ENCODE measurements at places on chromosomes 12 and 14.

DNA sequence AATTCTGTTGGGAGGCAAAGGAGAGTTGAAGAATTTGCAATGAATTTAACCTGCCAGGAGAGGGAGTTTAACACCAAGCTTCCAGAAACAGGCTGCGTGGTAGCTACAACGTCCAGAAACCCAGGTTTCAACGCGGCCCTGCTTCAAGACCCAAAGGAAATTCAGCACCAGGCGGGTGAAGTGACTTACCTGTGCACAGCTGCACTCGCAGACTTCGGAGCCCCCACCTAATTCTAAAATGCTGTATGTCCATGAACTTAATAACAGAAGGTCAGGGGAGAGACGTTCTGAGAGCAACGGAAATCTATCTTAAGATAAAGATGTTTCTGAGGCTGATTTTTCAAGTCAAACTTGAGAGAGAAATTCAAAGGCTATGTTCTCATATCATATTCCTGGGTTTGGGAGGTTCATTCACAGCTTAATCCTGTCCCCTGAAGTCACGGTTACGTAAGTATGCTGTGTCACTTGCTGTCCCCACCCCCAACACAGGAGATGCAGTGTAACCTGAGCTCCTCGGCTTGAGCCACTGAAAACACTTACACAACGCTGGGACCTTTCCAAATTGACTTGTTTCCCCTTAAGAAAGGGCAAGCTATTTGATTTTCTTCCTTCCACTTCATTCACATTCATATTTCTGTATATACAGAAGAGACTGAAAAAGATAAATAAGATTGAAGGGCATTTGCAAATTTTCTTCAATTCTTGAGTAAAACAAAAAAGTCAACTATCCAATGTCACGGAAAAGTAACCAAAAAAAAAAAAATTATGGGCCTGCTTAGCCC lies 22.7 kb downstream of the CLIP1 start:
- DNase-seq = no peak

- DNase-seq = peak; percentile 84
These were observed 5.5 kb downstream of the BCL11B start for GRCh38 chr14:99266181-99267178.

- DNase-seq = no peak
These were observed 4.8 kb downstream of the FAM222A start for GRCh38 chr12:109718390-109718789.

- no peak for DNase-seq
These were observed 80.8 kb downstream of the BHLHE41 start for GRCh38 chr12:26044007-26044394.

DNA sequence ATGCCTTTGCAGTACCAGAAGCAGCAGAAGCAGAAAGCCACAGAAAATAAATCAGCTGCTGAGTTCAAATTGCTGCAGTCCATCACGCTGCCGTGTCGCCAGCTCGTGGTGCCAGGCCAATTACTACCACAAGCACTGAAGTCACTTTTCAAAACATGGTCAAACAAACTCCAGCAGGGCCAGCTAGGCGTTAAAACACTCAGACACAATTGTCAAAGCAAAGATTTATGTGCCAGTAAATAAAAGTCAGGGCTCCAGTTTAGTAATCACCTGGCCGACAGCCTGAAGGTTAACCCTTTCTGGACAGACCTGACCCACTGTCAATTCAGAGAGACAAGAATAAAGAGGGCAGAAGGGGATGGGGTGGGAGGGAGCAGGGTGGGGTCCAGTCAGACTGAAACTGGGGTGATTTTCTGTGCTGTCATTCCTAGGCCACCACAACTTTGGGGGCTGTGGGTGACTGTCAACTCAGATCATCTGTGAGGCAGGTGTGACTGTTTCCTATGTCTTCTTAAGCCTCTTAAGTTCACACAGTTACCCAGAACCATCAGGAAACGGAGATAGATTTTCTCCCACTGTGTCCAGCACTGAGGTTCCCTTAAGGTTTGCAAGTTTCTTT lies 109.8 kb upstream of the FUT8 start:
- DNase-seq = no peak

DNA sequence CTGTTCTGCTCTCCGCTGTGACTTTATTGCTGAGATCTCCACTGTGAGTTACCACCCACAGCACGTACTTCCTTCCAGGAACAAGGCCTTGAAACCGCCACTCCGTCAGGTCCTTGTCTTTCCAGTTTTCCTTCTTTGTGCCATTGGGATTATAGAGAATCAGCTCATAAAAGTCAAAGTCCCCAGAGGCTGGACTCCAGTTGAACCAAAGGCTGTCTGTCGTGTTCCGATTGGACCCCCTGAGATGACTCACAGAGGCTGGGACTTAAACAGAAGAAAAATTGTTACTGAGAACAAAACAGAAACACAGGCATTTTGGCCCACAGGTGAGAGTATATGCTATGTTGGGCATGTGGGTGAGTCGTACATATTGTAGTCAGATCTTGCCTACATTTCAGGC lies 76.6 kb downstream of the PTPRB start:
- DNase-seq = no peak

DNA sequence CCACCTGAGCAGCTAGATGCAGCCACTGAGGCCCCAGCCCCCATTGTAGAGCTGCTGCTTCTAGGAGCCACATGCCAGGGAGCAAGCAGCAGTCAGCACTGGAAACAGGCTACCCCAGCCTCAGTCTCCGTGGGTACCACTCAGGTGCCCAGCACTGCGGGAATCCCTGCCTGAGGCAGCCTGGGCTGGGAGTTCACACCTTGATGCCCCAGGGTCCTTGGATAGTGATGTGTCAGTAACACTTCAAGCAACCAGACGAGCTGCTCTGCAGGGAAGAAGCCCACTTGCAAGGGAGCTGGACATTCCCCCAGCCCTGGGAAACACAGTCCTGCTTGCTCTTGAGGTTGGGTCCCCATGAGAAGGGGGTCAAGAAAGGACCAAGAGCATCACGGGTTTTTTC lies 90.7 kb downstream of the ZFP36L1 start:
- no peak for DNase-seq

- DNase-seq = no peak
These were observed 103.7 kb downstream of the ERC1 start for GRCh38 chr12:1094714-1095113.

GRCh38 chr12:80222261-80222660 lies 122.9 kb downstream of the OTOGL start:
- DNase-seq = no peak

DNA sequence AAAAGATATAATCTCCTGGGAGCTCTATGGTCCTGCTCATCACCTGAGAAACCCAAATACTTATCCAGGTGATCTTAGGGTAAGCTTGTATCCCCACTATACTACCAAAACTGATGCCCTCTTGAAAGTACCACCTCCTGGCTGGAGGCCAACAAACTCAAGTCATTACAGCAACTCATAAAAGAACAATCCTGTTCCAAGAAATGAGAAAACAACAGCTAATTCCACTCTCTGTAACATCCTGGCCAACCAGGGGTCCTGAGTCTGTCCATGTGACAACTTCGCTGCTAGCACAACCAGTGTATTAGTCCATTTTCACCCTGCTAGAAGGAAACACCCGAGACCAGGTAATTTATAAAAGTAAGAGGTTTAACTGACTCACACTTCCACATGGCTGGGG lies 190.0 kb upstream of the BMP4 start:
- DNase-seq = no peak

DNA sequence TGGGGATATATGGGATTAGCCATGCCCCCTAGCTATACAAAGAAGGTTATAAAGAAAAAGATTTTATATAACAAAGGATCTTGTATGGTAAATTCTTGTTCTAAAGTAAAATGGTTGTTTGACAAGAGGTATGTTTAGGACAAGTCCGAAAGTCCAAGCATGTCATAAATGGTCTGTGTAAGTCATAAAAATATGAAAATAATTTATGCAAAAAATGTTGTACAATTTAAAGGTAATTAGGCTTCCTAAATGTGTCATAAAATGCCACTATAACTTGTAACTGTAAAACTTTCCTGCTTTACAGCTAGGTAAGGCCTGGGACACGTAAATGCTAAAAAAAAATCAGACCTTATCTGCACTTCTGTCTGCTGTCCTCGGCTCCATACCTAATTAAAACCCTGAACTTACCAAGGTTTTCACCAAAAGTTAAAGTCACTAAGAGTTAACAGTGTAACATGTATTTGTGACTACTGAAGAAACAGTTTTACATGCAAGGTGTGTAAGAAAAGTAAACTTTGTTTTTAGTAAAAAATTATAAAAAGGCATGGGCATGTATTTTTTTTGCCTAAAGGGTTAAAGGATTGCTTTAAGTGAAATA lies 110.0 kb upstream of the RESF1 start:
- no peak for DNase-seq

- no peak for DNase-seq
These were observed 153.8 kb downstream of the BCL11B start for GRCh38 chr14:99118046-99118721.

DNA sequence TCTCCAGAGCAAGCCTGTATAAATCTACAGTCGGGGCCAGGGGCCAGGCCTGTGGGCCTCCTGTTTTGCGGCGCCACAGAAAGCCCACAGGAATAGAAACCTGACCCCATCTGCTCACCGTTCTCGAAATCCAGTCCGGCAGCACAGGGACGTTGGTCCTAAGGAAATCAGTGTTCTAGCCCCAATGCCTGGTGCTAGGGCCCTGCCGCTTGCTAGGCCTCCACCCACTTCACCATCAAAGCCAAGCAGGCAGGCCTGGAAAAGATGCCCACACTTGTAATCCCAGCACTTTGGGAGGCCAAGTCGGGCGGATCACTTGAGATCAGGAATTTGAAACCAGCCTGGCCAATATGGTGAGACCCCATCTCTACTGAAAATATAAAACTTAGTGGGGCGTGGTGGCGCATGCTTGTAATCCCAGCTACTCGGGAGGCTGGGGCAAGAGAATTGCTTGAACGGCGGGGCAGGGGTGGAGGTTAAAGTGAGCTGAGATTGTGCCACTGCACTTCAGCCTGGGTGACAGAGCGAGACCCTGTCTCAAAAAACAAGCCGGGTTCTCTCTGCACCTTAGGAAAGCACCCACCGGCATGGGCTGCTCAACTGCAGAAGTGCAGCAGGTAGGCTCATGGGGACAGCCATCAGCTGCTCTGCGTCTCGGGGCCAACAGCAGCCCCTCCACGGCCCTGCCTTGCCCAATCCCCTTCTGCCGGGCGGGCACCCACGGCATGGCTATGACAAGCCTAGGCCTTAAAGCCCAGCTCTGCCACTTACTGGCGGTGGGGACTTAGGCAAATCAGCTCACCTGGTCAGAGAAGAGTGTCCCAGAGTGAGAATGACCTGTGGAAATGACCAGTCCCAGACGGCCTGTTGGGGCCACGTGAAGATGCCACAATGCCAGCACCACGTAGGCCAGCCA lies 47.4 kb downstream of the VWF start:
- DNase-seq = no peak

GRCh38 chr14:55803873-55804553 lies 224.0 kb downstream of the KTN1 start:
- no peak for DNase-seq

GRCh38 chr14:50106178-50106577 lies 10.2 kb downstream of the VCPKMT start:
- no peak for DNase-seq

DNA sequence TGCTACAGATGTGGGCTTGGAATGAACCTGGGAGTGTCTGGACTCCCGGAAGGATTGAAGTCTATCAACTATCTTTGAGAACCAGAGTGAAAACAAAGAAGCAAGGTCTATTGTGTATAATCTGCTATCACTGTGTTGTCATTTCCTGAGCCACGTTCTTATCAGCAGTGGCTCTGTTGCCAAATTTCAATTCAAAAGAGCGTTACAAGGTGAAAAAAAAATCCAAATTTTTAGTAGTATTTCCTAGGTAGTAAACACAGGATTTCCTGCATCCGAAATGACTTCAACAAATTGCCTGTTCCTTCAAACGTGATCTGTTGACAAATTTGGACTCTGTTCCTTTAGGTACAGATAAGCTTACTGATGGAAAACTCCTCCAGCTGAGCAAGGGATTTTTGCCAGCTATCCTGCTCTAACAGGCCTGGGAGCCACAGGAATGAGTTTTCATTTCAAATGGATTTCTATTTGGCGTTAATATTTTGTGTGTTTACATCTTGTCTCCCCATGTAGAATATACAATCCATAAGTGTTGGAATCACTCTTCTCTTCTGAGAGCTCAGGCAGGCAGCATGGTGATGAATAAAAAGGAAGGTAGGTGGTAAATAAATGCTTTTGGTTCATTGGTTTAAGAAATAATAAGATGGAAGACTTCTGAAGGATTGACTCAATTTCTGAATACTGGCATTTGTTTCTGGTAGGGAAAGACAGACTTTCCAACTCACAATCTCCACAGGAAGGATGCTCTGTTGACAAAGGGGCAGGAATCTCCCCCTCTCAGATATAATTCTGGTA lies 58.5 kb downstream of the GPR135 start:
- DNase-seq = no peak

DNA sequence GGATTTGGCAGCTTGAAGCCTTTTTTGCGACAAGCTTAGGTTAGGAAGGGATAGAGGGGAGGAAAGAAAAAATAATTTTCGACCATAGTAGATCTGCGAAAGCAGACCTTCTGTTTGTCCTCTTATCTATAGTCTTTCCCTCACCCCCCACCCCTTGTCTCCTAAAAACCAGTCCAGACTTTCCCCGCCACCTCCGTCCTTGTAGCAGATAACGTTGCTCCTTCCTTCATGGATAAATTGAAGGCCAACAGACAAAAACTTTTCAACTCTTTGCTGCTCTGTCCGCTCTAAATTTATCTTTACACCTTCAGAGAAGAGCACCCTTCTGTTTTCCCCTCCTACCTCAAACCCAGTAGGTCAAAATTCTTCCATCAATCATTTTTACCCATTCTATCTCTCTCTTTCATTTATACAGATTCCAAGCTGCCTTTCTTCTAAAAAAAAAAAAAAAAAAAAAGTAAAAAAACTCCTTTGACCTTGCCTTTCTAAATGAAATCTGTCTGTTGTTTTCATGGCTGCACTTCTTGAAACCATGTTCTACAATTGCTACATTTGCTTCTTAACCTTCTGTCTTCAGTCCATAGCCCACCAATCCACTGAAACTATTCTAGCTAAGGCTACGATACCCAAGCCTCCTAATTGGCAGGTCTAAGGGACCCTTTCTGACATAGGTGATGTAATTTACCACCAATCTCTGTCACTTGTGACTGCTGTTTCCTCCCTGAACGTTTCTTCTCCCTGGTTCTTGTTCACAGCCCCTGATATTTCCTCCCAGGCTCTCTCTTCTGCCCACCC lies 11.1 kb upstream of the NEMF start:
- DNase-seq = no peak

GRCh38 chr14:49574038-49574437 lies 12.1 kb downstream of the RPS29 start:
- no peak for DNase-seq

- peak; percentile 51 for DNase-seq
These were observed 71.4 kb upstream of the GPR68 start for GRCh38 chr14:91315844-91316267.

Data from stimulated activated CD4-positive, alpha-beta T cell treated with anti-CD3 and anti-CD28 coated beads, TNF-alpha, amount 100 ng/mL, for 1 hour (primary cell).